ENCODE measurements at places on chromosomes 11 and 22.

GRCh38 chr22:27720860-27721259 lies 80.7 kb downstream of the MN1 start:
- DNase-seq = no peak

DNA sequence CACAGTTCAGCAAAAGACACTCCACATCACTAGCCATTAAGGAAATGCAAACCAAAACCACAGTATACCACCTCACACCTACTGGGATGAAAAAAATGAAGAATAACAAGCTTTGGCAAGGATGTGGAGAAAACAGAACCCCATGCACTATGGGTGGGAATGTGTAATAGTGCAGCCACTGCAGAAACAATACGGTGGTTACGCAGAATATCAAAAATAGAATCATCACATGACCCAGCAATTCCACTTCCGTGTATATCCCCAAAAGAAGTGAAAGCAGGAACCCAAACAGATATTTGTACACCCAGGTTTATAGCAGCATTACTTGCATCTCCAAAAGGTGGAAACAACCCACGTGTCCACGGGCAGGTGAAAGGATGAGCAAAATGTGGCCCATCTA lies 20.8 kb downstream of the CARS1 start:
- DNase-seq = no peak

DNA sequence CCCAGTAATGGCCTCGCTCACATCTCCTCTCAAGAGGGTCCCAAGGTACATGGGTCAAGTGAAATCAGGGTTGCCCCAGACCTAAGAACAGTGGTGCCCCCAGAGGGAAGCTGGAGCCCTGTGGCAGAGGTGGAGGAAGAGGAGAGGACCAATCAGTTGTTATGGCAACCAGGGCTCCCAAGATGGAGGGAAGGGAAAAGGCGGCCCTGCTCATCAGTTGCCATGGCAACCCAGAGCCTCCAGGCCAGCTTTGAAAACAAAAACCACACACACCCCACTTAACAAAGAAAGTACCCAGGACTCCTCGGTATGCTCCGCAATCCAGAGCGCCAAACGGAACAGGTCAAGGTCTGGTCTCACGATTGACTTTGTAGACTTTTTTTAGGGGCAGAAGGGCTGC lies 53.5 kb upstream of the SLC35C1 start:
- DNase-seq = no peak

DNA sequence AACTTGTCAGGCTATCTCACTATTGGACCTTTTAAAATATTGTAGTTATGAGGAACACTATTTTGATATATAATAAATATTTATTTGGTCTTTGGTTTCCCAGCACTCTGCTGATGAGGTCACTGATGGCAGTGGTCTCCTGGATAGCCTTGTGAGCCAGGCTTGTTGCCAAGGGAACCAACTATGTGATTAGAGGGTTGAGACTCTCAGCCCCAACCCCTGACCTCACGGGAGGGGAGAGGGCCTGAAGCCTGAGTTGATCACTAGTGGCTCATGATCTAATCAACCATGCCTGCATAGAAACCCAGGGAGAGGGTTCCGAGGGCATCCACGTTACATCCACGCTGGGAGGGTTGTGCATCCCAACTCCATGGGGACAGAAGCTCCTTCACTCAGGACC lies 10.8 kb downstream of the PANX1 start:
- DNase-seq = no peak

- DNase-seq = no peak
Measured at GRCh38 chr11:114315749-114316368, 19.7 kb downstream of the NNMT start.

GRCh38 chr11:57434640-57435546 lies 8.0 kb upstream of the SLC43A3 start:
- no peak for DNase-seq

DNA sequence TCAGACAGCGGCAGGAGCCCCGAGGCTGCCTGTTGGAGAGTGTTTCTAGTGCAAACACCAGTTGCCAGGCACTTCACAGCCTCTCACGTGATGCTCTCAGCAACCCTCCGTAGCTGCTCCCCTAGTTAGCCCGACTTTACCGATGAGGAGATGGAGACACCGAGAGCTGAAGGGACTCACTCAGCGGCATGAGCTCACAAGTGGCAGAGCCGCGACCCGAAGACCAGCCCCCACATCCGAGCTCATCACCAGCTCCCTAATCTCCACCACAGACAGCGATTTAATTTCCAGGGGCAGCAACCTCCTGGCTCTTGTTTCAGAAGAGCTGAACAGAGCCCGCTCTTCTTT lies 28.7 kb upstream of the RTL6 start:
- no peak for DNase-seq

DNA sequence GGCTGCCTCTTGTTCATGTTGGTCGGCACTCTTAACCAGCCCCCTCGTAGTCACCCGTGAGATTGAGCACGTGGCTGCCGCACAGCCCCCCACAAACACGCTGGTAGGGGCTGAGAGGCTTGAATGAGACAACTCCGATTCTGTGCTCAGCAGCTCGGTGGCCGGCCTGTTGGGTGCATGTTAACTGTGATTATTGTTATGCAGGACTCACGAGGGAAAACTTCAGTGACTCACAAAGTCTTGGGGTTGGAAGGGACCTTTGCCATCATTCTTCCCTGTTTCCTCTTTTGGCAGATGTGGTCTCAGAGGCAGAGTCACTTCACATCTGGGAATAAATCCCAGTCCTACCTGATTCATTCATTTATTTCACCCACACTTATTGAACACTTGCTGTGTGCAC lies 75.2 kb downstream of the ADAMTS15 start:
- no peak for DNase-seq

All from T follicular helper cell (primary cell).